ENCODE measurements at places on chromosomes 1 and 21.

DNA sequence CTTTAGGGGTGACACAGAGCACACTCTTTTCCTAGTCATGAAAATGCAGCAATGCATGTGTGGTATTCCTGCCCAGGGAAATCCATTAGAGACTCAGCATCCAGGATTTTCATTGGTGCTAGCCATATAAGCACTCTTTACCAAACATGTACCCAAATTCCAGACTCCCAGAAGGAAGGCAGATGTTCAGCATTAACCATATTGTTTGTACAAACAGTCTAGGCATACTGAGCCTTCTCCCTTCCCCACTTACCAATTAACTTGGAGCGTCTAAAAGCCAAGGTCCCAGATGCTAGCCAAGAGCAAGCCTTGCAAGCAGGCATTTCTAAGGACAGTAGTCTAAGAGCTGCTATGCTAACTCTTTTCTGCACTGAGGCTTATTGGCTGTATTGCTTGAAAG, 27.9 kb downstream of the ZBED6 start:
- DNase-seq, result no peak

GRCh38 chr1:185694081-185694480, 40.1 kb upstream of the HMCN1 start:
- no peak for DNase-seq

GRCh38 chr1:7469255-7469938, 301.7 kb upstream of the VAMP3 start:
- no peak for DNase-seq

- DNase-seq, result no peak
Measured at GRCh38 chr1:108140936-108141335, 59.2 kb downstream of the SLC25A24 start.

Data from dermis microvascular lymphatic vessel endothelial cell (primary cell).